ENCODE measurements at places on chromosomes 16 and 17. TPM values are rescaled to one million over a fixed set of nuclear protein-coding genes. Genes with fewer than 3 reads are reported as not detected.

DNA sequence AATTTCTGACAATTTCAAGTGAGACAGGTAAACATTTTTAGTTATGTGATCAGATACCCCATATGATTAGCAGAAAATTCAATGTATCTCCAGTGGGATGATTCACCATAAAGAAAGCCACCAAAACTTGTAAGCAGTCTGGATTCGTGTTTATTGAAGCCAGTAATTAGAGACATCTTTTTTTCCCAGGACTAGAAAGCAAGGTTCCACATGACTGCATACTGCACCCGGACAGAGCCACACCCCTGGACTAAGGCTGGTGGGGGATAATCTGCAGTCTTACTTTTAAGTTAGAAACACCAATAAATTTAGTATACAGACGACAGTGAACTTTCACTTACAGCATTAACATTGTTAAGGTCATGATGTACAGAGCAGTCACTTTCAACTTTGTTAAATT lies 24.2 kb upstream of the CMTM4 start:
- no peak for DNase-seq

GRCh38 chr16:66084306-66084705 lies 282.2 kb upstream of the CDH5 start:
- DNase-seq: no peak

DNA sequence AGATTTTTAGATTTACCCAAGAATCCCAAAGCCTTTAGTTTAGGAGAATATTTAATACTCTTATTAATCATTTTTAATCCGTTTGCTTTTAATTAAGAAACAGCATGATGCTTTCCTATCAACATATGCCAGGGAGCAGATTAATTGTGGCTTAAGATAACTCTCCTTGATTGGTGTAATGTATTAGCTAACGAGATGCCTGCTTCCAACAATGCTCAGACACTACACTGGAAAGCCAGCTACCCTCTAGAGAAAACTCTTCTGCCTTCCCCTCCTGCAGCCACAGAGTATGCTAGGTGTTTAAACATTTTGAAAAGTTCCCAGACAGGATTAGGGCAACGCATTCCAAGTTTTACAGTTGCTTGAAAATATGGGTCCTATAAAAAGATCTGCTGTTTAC lies 142.2 kb downstream of the AATF start:
- no peak for DNase-seq

DNA sequence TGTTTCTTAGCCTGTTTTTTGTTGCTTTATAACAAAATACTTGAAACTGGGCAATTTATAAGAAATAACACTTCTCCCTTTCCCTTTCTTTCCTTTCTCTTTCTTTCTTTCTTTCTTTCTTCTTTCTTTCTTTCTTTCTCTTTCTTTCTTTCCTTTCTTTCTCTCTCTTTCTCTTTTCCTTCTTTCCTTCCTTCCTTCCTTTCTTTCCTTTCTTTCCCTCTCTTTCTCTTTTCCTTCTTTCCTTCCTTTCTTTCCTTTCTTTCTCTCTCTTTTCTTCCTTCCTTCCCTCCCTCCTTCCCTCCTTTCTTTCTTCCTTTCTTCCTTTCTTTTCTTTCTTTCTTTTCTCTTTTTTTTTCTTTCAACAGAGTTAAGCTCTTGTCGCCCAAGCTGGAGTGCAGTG lies 27.8 kb downstream of the FAM20A start:
- no peak for DNase-seq

The HNF1B gene
- not detected for total RNA-seq

DNA sequence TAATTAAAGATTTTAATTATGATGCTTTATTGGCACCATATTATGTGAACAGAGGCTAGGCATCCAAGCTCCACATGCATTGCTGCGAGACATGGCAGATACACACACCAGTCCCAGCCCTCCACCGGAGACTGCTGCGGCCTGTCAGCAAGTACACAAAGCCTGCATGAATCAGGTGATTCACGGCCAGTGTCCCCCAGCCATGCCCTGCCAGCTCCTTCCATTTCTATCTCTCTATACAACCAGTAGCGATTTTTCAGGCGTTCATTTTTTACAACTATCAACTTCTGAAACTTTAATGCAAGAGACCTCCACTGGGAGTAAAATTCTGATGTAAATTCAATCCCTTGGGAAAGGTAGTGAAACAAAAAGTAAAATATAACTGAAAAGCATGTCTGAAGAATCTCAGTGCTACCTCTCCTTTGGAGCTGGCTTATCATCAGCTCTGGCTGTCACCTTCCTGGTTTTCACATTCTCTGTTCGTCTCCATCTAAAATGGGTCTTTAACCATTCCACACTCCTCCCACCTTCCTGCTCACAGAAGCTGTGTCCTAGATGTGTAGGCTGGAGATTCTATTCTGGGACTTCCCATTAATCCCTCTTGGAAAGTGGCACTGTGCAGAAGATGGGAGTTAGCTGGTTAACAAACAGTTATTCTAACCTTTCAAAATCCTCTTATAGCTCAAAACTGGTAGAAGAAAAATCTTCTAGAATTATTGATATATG lies 32.2 kb downstream of the HS3ST3A1 start:
- no peak for DNase-seq

The FBF1 gene
- total RNA-seq: 18.7 TPM

DNA sequence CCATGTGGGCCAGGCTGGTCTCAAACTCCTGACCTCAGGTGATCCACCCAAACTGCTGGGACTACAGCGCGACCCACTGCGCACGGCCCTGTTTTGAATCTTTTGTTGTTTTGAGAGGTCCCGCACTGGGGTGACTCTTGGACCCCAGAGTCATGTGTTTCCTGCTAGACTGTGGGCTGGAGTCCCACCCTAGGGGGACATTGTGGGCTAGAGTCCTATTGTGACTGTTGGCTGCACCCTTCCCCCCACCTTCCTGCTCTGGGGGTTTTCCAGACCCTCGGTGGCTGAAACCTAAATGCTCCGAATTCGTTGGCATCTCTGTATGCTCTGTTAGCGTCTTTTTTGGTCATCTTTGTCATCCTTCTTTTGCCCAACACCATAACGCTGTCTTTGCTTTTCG lies 16.0 kb downstream of the NUPR1 start:
- no peak for DNase-seq
